ENCODE measurements at places on chromosomes 3 and 15.

- DNase-seq = no peak
These were observed 567.9 kb upstream of the GBE1 start for GRCh38 chr3:82329300-82329699.

DNA sequence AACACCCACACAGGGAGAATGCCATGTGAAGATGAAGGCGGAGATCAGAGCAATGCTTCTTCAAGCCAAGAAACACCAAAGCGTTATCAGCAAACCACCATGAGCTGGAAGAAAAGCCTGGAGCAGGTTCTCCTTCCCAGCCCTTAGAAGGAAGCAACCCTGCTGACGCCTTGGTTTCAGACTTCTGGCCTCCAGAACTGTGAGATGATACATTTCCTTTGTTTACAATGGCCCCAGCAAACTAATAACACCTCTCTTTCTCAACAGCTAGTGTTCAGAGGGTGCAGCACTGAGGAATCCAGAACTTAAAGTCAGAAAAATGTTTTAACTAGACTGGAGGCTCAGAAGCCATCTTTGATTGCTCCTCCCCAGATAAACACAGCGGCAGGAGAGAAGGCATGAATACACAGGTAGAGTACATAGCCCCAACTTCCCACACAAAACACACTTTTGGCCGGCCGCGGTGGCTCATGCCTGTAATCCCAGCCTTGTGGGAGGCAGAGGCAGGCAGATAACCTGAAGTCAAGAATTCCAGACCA is 132.4 kb upstream of the LPP start:
- DNase-seq = peak; percentile 80

DNA sequence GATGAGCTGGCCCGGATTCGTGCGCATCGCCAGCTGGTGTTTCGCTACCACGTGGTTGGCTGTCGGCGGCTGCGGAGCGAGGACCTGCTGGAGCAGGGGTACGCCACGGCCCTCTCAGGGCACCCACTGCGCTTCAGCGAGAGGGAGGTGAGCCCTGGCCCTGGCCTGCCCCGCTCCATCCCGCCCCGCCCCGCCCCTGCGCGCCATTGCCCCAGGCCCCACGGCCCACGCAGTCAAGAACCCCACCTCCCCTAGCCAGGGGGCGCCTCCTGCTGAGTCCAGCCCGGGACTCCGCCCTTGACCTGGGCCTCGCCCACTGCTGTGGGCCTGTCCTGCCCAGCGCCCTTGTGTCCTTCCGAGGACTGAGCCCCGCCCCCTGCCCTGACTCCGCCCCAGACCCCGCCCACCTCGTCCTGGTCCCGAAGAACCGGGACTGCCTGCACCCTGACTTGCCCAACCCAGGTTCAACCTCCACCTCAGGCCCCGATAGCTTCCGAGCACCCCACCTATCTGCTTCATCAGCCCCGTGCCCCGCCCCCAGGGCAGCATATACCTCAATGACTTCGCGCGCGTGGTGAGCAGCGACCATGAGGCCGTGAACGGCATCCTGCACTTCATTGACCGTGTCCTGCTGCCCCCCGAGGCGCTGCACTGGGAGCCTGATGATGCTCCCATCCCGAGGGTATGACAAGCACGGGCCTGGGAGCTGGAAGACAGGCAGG is 14.8 kb downstream of the NT5DC2 start:
- no peak for DNase-seq

- DNase-seq = no peak
These were observed 322.0 kb downstream of the MFSD1 start for GRCh38 chr3:159123877-159124276.

DNA sequence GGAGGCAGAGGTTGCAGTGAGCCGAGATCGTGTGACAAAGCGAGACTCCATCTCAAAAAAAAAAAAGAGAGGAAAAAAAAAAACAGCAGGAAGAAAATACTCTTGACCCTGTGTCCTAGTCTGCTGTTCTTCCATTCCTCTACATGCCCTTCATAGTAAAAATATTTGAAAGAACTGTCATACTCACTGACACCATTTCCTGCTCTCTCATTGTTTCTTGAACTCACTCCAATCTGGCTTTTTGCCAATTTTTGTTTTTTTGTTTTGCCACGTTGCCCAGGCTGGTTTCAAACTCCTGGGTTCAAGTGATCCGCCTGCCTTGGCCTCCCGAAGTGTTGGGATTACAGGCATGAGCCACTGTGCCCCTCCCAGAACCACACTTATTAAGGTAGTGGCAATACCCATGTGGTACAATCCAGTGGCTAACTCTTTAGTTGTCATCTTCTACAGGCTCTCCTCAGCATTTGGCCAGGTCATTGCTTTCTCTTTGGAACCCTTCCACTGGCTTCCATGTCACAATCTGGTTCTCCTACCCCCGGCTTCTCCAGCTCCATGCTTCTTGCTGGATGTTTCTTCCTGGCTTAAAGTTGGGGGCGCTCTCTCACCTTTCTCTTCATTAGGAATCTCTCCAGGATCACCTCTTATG is 238.2 kb upstream of the C2CD4B start:
- DNase-seq = peak; percentile 85

DNA sequence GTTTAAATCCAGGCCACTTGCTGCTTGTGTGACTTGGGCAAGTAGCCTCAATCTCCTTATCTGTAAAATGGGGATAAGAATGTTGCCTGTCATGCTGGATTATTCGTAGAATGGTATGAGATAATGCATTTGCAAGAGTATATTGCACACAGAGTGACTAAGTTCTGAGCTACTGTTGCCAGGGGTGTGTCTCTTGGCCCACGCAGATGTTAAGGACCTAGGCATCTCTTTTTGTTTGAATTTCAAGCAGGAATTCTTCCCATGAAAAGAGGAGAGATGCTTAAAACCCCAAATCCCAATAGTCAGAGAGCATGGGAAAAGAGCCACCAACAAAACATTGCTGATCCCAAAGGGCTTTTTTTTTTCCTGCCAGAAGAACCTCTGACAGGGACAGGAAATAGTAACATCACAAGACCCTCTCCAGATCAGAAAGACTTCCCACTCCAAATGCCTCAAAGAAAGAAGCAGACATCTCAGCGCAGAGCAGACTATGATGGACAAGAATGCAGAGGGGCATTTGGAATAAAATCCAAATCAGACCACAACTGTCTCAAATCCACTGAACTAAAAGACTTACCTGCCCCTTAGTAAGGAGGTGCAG is 90.5 kb downstream of the MRPL46 start:
- no peak for DNase-seq

DNA sequence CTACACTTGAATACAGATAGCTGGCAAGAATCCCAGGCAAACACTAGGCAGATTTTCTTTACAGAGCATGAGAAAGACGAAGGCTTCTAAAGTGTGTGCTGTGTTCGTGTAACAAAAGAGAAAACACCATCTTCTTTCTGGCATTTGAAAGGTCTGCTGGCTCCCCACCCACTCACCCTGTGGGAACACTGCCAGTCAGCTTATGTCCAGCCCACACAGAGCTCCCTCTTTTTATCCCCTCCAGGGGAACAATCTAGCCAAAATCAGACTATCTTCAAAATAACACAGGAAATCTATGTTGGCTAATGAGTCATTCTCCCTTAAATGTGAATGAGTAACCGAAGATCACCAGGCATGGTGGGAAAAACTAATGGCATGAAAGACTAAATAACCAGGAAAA is 45.6 kb upstream of the PAQR5 start:
- DNase-seq = peak; percentile 92
